ENCODE measurements at places on chromosomes 11 and 22.

GRCh38 chr22:38097557-38098409 lies 12.7 kb downstream of the BAIAP2L2 start:
- no peak for DNase-seq

GRCh38 chr11:105108247-105108646 lies 31.3 kb downstream of the CARD18 start:
- no peak for DNase-seq

GRCh38 chr11:61553373-61554171 lies 27.3 kb downstream of the SYT7 start:
- no peak for DNase-seq

DNA sequence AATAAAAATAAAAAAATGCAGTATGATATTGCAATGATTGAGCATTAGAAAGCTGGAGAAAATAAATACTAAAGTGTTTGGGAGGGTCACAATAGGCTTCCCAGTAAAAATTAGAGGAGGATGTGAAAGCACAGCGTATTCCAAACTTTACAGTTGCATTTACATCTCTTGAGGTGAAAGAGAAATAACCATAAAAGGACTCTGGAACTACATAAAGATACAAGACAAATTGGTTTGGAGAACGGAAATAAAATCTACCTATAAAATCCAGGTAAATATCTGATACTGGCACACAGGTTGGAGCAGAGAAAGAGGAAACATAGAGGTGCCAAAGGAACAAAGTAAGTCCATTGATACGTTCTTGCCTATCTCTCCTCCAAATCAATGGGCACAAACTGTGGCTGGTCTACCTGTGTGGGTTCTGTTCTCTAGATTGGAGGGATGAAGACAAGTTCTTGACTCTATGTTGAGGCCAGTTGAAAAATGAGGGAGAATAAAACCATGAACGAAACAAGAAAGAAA lies at the start of gene MS4A12:
TSS of gene MS4A12 (plus strand) at position 291 of the 522 bp plus-strand sequence. CDS start 4,541 bp downstream, outside the sequence.
- no peak for DNase-seq

DNA sequence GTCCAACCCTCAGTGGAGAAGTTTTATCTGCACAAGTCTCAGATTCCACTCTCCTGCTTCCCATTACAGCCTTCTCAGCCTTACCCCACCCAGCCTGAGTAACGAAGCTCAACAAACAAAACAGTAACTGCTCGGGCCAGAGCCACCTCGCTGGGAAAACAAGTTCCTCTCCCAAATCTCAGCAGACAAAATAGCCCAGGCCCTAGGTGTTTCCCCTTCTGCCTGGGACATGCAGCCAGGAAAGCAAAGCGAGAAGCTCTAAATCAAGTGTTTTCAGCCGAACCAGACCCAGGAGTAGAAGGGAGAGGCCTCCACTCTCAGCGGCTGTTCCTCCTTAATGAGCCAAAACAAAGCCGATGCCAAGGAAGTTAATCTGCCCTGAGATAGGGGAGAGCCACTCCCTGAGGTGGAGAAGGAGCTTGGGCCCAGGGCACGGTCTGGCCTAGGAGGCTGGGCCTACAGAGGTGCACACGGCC lies 44.0 kb downstream of the LIF start:
- DNase-seq: peak; percentile 33

GRCh38 chr11:116870054-116870453 lies 32.6 kb upstream of the APOA1 start:
- DNase-seq: no peak

- peak; percentile 75 for DNase-seq
Measured at GRCh38 chr22:44182588-44183286, 2.0 kb downstream of the PARVG start.

DNA sequence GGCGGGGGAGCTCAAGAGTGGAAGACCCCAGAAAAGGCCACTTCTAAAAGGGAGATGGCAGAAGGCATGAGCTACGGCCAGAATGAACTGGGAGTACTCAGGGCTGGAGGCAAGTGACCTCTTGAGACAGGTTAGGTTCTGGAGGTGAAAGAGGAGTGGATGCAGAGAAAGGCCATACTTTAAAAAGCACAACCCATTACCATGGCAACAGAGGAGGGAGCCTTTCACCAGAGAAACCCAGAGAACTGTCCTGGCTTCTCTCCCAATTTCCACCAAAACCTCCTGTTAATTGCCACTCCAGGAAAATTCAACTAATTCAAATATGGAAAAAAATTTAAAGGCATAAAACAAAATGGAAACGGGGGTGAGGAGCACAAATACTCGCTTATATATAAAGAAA lies 15.8 kb downstream of the A4GALT start:
- no peak for DNase-seq

DNA sequence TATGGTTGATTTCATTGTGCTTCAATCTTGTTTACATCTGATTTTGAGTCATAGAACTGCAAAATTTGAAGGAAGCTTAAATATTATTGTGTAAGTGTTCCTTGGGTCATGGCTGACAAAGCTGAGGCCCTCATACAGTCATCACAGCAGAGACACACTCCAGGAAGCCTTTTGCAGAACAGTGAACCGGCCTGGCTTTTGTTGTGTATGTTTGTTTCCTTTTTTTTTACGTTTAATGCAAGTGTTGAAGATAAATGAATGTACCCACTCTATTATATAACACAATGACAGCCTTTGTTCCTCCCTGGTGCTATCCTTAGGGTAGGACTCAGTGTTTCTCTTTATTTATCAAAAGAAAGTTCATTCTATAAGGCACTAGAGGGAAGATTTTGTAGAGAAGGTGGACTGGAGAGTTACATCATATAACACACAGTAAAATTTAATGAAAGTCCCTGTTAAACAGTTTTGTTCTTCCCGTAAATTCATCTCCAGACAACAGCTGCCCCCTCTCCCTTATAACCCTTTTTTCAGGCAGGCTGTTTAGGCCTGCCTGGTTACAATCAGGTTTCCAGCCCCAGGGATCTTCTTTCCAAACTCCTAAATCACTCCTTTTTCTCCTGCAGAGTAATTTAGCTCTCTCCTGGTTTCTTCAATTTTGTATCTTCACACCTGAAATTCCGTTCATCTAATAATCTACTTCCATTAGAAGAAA lies 34.3 kb upstream of the CSTF3 start:
- no peak for DNase-seq

DNA sequence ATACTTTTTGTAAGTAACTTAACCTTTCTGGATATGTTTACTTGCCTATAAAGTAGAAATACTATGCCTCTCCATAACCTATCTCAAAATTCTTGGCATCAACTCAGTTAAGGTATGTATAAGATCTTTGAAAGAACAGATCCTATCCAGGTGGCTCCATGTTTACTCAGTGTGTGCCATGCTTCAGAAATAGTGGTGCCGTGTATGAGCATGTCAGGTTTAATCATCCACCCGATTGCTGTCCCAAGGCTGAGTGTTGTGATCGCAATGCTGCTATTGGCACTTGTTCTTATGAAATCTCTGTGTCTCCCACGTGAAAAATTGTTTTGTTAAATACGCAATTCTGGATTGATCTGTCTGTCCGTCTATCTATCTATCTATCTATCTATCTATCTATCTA lies 85.9 kb upstream of the SNX19 start:
- no peak for DNase-seq

DNA sequence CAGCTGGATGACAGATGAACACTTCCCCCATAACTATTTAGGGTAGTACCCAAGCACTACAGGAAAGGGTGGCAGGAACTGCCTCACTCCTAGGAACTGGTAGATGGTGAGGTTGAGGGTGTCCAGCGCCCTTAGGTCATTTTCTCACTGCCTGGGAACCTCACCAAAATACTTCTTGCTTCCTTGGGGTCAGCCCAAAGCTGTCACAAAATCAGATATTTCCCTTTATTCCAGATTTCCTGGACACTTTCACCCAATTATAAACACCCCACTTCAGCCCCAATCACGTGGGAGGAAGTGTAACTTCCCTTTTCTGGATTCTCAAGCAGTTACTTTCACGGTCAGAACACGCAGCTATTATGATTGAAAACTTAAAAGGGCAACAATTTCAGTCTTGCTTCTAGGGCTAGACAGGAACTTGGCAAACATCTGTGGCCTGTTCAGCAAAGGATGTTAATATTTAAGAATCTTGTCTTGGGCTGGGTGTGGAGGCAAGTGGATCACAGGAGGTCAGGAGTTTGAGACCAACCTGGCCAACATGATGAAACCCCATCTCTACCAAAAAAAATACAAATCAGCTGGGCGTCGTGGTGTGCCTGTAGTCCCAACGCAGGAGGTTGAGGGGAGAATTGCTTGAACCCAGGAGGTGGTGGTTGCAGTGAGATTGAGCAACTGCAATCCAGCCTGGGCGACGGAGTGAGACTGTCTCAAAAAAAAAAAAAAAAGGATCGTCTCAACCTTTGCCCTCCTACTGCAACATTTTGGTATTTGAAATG lies 4.0 kb downstream of the FTH1 start:
- peak; percentile 56 for DNase-seq
